ENCODE measurements at places on chromosomes 16 and 17. TPM values are rescaled to one million over a fixed set of nuclear protein-coding genes. Genes with fewer than 3 reads are reported as not detected.

Gene SEPTIN12
- total RNA-seq, result not detected

Gene LGALS9
- 31.8 TPM for total RNA-seq

Gene TEKT1
- total RNA-seq, result not detected

Gene B4GALNT2
- total RNA-seq, result not detected

Gene AURKB
- not detected for total RNA-seq

Gene CCDC144A
- total RNA-seq, result 3.7 TPM

Gene CCL7
- 0.83 TPM for total RNA-seq

DNA sequence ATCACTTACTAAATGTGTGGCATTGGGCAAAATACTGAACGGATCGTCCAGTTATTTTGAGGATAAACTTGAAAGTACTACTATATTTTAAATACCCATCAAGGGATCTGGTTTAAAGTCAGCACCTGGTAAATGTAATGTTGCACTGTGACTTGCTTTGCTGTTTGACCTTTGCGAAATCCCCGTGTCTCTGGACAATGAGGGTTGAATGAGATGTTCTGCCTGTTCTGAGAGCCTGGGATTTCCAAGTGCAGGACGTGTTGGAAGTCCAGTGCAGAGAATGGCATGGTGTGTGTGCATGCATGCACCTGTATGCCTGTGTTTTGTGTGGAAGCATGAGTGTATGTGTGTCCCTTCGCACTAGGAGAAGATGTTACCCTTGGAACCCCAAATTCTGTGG lies 106.6 kb downstream of the N4BP1 start:
- DNase-seq, result no peak

- no peak for DNase-seq
Measured at GRCh38 chr16:78763821-78764440, 664.5 kb downstream of the WWOX start.

DNA sequence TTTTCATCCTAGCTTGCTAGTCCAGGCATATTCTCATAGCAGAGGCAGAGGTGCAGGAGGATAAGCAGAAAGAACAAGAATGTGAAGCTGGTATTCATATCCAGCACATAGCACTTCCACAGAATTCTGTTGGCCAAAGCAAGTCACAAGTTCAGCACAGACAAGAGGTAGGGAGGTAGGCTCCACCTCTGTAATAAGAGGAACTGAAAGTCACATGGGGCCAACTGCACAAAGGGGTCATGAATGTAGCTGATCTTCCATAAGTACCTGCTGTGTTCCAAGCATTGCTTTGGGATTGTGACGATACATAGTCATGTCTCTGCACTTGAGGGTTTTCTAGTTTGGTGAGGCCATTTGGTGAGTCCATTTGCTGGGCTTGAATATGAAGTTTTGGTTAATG lies 110.8 kb upstream of the MPHOSPH6 start:
- DNase-seq, result no peak

GRCh38 chr16:52578007-52578828 lies 31.3 kb upstream of the TOX3 start:
- no peak for DNase-seq

- no peak for DNase-seq
Measured at GRCh38 chr17:50917418-50917743, 51.2 kb upstream of the TOB1 start.

- no peak for DNase-seq
Measured at GRCh38 chr17:68152161-68152571, 95.7 kb upstream of the AMZ2 start.

- DNase-seq, result no peak
Measured at GRCh38 chr17:63610854-63611253, 10.2 kb downstream of the TACO1 start.

- no peak for DNase-seq
Measured at GRCh38 chr16:62408760-62409159, 372.5 kb upstream of the CDH8 start.

GRCh38 chr17:69348429-69348828 lies 21.5 kb upstream of the ABCA5 start:
- DNase-seq, result no peak

DNA sequence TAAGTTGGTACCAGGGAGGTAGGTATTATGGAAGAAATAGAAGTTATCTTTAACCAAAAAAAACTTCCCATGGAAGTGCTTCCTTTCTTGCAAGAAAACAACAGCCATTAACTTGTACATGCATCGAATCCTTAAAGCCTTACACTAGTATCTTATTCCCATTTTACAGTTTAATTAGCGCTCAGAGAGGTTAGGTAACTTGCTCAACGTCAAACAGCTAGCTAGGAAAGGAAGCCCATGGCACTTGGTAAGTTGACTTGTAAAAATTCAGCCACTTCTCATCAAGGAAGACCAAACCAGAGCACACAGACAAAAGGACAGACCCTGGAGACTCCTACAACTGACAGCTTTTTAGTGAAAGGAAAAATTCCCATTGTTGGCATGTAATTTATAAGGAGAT lies 3.5 kb upstream of the NTAN1 start:
- DNase-seq, result no peak

GRCh38 chr17:74351552-74352210 lies 10.0 kb downstream of the BTBD17 start:
- no peak for DNase-seq

DNA sequence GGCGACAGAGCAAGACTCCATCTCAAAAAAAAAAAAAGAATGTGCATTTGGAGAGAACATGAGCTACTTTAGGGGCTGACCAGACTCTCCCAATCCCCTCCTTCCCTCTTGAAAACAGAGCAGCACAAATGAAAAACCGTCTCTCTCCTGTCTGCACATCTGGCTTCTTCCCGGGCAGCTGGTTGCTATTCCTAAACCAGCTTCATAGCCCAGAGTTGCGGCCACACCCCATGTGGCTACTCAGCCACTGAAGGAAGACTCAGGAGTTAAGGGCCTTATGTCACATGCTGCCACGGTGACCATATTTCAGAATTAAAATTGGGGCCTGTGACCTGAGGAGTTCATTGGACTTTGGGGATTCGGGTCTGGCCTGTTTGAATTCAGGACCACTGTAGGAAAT lies 48.3 kb downstream of the KATNIP start:
- no peak for DNase-seq

GRCh38 chr17:21318439-21318838 lies 33.9 kb downstream of the MAP2K3 start:
- DNase-seq, result no peak

DNA sequence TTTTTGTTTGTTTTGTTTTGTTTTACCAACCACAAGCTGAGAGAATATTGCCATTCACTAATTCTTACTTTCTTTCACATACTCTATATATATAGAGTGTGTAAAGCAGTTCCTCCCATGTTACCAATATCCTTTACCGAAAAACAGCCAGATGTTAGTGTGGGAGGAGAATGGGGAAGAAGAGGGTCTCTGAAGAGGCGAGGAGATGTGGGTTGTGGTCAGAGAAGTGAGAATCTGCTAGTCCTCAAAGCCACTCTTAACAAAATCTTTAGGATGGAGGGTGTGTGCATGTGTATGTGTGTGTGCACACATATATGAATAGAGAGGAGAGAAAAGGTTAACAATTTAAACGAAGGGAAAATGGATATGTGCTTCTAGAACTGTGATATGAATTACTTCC lies 80.6 kb downstream of the TUBD1 start:
- DNase-seq, result no peak
